ENCODE measurements at places on chromosomes 12 and 14.

GRCh38 chr14:63573581-63573980, 30.4 kb upstream of the PPP2R5E start:
- peak; percentile 18 for DNase-seq

- no peak for DNase-seq
These were observed 156.3 kb downstream of the RIMBP2 start for GRCh38 chr12:130559806-130560205.

DNA sequence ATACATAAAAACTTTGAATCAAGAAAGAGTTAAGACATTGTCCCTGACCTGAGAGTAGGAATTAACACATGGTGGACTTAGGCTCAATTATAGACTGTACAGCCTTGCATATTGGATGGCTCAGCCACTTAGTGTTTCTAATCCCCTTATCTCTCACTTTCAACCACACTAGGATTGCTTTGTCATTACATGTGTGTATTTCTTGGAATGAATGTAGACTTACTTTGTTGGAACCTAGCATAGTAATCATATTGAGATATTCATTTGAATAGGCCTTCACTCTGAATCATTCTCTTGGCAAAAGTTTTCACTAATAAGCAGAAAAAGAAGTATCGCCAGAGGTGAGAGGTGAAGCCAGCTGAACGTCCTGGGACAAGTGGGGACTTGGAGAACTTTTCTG, 1973.9 kb upstream of the FLRT2 start:
- no peak for DNase-seq

- peak; percentile 56 for DNase-seq
These were observed 1.3 kb downstream of the TEAD4 start for GRCh38 chr12:2960390-2960956.

GRCh38 chr12:98227162-98227561, 288.2 kb upstream of the TMPO start:
- peak; percentile 25 for DNase-seq

DNA sequence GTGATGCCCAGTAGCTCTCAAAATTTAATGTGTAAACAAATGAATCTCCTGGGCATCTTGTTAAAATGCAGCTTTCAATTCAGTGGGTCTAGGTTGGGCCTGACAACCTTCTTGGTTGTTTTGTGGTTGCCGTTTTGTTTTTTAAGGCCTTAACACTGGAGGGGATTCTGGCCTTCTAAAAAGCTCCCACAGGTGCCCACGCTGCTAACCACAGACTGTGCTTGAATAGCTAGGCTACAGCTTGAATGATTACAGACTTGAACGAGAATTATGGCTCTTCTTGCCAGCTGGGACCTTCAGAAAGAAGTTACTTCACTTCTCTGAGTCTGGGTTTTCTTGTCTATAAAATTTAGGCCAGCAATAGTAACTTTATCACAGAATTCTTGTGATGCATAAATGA, 1.3 kb upstream of the FLVCR2 start:
- no peak for DNase-seq

- DNase-seq, result no peak
These were observed 6.8 kb downstream of the KMT5A start for GRCh38 chr12:123390498-123391426.

- DNase-seq, result peak; percentile 86
These were observed 20.0 kb downstream of the MAP3K9 start for GRCh38 chr14:70789361-70789760.

GRCh38 chr12:127126260-127126628, 1140.7 kb upstream of the TMEM132C start:
- no peak for DNase-seq

- no peak for DNase-seq
These were observed 87.9 kb downstream of the TMTC1 start for GRCh38 chr12:29695800-29696199.

DNA sequence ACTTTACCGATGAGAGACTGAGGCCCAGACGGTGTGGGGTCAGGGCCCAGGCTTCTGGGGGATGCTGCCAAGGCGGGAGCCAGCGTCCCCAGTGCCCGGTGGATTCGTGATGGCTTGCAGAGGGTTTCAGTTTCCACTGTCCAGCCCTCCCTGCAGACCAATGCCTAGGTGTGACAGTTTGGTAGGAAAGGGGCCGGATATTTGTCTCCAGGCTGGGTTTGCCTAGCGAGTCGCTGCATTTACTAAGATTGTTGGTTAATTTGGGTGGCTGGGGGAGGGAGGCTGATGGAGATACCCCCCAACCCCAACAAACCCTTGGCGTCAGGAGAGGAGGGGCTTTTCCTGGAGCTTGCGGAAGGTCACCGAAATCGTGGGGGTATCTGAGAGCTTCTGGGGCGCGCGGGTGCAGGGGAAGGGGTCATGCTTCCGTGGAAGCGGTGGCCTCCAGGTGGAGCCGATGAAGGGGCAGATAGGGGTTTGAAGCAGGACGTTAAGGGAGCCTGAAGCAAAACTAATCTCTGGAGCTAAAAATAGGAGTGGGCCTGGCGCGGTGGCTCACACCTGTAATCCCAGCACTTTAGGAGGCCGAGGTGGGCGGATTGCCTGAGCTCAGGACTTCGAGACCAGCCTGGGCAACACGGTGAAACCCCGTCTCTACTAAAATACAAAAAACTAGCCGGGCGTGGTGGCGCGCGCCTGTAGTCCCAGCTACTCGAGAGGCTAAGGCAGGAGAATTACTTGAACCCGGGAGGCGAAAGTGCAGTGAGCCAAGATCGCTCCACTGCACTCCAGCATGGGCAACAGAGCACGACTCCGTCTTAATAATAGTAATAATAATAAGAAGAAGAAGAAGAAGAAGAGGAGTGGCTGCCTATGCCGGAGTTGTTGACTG, 1.1 kb upstream of the CDC42BPB start:
- DNase-seq, result no peak

- no peak for DNase-seq
These were observed 66.6 kb downstream of the BTG1 start for GRCh38 chr12:92079054-92079385.

GRCh38 chr12:69511469-69512267, 41.5 kb downstream of the FRS2 start:
- peak; percentile 63 for DNase-seq

DNA sequence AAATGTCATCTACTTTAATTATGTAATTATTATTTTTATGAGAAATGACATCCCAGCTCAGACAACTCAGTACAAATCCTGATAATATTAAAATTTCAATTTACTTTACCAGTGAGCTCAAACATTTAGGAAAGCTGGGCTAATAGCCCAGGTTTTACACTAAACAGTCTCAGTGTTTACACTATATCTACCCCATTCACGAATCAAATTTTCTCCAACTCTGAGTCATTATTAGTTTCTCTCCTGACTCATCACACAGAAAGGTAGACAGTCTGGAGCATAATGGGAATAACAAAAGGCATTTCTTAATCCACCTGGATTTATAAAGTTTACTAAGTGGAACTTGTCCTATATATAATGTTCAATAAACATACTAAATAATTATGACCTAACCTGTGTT, 5.7 kb downstream of the PAWR start:
- DNase-seq, result peak; percentile 55

DNA sequence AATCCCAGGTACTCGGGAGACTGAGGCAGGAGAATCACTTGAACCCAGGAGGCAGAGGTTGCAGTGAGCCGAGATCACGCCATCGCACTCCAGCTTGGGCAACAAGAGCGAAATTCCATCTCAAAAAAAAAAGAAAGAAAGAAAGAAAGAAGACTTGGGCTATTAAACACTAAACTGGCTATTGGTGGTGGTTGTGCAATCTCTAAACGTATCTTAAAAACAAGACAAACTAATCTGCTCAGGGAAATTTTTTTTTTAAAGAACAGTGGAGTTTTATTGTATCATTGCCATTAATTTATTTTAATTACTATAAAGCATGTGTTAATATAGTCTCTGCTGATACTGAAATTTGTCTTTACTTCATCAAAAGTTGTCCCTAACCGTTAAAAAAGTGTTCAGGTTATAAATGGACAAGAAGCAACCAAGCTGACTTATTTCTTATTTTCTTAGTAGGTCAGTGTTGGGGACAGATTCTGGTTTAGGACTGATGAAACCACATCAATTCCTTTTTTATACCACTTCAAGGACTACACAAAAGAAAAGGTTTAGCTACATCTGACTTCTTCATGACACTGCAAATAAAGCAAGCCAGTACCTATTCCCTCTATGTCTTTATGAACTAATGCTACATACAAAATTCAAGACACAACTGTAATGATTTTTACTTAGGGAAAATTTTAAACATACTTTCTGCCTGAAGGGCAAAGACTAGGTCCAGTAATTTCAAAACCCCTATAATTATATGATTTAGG, 68.7 kb upstream of the KRAS start:
- DNase-seq, result no peak

DNA sequence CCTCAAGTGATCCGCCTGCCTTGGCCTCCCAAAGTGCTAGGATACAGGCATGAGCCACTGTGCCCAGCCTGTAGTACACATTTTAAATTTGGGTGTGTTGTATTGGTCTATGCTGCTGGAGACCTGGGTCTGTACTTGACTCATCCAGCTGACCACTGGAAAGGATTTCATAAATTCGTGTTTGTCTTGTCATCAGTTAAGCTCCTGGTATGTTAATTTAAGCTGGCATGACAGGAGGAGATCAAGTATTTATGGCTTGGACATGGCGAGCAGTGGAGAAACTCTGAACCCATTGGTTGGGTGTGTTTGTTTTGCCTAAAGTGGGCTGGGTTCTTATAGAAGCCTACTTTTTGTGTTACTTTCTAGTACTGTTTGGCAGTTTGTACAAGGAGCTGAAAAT, 24.2 kb downstream of the YY1 start:
- no peak for DNase-seq

DNA sequence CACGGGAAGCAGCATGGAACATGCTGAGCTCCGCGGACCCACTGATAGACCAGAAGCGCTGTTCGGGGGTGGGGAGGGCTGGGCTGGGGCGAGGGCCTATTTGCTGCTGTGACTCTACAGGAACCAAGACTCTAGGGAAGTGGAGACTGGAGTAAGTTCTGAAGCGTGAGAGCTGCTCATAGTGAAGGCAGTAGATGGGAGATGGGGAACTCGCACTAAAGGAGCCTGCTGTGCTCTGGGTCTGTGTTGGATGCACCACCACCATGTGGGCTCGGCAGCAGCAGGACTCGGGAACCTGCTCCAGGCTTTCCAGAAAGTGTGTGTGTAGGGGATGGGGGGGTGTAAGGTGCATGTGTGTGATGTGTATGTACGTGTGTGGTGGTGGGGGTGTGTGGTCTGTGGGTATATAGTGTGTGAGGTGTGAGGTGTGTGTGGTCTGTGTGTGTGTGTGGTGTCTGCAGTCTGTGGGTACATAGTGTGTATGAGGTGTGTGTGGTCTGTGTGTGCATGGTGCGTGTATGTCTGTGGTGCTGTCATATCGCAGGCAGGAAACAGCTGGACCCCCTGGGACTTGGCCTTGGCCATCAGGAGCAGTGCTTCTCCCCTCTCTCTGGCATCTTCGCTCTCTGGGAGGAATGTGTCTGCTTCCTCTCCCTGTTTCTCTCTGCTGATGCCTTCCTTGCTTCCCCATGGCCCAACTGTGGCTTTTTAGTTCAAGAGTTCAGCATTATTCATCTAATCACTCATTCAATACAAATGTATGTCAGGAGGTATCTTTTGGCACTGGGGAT, 378.9 kb downstream of the FUT8 start:
- no peak for DNase-seq

GRCh38 chr12:123099560-123100192, 51.2 kb downstream of the PITPNM2 start:
- DNase-seq, result no peak

- DNase-seq, result no peak
These were observed 58.9 kb downstream of the ANAPC7 start for GRCh38 chr12:110344657-110345056.

DNA sequence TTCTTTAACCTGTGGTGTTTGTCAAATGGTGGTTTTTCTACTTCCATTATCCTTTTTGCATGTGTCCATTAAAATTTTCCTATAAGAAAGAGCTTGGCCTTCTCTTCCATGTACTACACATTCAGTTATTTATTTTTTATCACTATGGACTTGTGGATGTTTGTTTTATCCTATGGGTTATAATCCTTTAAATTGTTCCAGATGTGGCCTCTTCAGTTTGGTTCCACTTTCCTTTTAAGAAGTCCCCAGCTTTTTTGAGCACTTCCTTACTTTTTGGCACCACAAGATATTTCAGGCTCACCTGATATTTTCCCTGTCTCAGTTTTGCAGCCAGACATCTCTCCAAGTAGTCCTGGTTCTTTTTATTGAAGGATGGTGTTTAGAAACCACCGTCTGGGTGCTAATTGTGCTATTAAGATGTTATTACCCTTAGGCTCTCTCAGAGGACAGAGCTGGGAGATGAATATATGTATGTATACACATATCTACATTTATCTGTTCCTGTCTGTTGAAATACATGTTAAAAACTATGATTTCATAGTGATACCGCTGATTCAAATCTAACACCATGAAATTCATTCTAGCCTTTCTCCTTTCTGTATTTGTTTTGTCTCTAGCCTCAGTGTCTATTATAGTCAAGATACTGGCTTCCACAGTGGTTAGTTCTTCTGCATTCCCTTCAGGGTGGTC, 408.5 kb upstream of the RGS6 start:
- no peak for DNase-seq

DNA sequence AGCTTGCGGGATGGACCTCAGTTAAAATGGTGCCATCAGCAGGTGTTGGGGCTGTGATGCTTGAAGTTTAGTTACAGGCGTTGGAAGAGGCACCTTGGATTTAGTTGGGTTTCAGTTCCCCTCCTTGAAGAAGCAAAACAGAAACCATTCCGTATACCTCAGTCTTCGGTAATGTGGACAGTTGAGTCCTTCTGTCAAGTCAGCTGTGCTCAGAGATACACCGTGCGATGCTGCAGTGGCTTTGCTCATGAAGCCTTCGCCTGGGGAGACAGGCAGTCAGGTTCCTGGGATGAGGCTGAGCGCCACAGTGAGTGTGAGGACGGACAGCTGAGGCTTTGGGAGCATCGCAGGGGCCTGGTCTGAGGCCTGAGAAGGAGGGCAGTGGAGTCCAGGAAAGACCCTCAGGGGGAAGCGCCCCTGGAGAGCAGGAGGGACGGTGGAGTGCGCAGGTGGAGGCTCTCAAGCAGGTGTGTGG, 7.4 kb downstream of the RAN start:
- DNase-seq, result no peak

- DNase-seq, result peak; percentile 68
These were observed 231.4 kb downstream of the PCNX1 start for GRCh38 chr14:71138448-71139293.
